Hematopoietic multipotent progenitor cell treated with erythropoietin and hydrocortisone succinate and interleukin-3 and kit ligand, for 15 days (in vitro differentiated cells): ENCODE measurements at places on chromosomes 11 and 22.

GRCh38 chr11:61973476-61974162, 6.2 kb upstream of the FTH1 start:
- DNase-seq, result no peak

DNA sequence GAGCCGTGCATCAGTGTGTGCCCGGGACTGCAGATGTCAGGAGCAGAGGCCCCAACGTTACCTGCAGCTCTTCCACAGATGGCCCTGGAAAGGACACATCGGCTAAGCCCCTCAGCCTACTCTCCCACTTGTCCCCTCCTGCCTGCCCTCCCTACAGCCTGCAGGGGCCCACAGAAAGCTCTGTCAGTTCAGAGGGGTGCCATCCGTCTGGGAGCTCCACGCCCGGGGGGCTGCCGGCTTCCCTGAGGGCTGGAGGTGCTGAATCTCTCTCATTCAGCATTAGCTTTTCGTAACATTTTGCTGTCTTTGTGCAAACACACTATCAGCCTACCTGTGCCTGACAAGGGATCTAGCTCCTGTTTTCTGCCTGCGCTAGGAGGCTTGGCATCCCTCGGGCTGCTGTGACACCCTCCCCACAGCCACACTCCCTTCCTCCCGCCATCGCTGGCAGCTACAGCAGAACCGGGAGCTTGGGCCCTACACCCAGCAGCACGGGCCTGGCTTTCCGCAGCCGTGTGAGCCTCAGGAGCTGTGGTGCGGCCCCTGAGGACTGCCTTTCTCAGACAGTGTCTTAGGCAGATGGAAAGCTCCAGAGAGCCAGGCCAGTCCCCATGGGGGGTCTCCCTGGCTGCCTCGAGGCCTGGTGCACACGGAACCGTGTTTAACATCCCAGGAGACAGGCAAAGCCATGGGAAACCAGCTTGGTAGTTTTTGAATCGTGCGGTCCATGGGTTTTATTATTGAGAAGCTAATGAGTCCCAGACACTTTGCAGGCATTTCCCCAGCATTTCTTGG, 198.3 kb upstream of the B3GAT1 start:
- DNase-seq, result no peak

DNA sequence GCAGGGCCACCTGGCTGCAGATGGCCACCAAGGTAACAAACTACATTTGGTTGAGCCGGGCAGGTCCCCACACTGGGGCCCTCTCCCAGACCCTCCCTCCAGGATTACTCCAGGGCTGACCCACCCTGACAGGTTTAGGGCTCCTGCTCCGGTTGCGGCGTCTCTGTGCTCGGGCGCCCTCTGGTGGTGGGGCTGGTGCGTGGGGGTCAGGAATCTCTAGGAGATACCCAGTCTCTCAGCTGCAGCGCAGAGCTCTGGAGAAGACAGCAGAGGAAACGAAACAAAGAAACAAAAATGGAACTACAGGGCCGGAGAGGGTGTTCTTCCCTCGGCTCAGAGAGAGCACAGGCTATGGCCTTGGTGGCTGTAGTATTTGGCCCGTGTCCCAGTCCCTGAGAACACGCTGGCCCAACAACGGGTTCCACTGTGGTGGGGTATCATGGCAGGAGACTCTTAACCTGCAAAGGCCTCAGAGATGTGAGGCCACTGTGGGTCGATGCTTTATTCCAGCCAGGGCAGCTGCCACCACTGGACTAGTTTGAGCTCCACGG, 2.4 kb downstream of the C11orf96 start:
- peak; percentile 62 for DNase-seq

GRCh38 chr22:41603873-41604332, 14.3 kb upstream of the PMM1 start:
- peak; percentile 84 for DNase-seq

DNA sequence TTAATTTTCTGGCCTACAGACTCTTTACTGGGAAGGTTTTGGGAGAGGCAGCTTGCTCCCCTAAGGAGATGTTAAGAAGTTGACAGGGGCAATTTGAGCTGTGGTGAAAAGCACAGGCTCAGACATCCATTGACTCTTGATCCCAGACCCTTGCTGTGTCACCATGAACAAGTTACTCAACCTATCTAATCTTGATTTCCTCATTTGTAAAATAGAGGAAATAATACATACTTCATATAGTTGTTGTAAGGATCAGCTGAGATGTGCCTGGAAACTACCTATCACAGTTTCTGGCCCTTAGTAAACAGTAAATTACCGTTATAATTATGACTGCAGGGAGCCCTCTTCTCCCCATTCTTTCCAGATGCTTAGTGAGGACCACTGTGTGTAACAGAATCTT, 16.6 kb upstream of the SCGB1D4 start:
- no peak for DNase-seq

DNA sequence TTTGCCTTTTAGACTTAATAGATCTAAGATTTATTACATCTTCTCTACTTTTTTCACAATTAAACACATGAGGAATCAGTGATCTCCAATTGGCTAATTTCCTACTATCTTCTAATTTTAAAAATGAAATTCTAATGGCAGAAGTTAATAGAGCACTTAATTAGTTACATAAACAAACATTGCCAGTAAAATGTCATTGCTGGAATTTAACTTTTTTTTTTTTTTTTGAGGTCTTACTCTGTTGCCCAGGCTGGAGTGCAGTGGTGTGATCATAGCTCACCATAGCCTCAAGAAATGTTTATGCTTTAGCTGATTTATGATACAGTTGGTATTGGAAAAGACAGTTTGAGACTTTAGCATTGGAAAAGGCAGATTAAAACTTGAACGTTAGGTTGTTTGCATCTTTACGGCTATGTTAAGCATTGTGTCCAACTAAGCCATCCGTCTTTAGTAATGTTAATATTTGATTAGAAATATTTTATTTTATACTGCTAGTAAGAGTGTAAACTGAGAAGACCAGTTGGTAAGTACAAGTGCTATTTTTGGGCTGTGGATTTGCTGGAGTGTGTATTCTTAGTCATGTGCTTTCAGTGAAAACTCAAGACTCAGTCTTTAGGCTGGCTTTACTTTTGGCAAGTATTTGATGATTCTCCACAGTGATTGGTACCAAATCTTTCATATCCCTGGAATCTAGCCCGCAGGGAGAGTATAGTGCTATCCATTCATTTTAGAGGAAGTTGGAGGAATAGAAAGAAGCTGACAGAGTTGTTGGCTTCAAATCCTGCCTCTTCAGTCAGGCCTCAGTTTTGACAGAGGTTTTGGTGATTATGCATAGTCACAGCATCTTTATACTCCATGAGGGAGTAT, 4.5 kb downstream of the ANO5 start:
- DNase-seq, result no peak

- DNase-seq, result no peak
Observed at GRCh38 chr11:2815762-2816496, 69.6 kb downstream of the CDKN1C start.

DNA sequence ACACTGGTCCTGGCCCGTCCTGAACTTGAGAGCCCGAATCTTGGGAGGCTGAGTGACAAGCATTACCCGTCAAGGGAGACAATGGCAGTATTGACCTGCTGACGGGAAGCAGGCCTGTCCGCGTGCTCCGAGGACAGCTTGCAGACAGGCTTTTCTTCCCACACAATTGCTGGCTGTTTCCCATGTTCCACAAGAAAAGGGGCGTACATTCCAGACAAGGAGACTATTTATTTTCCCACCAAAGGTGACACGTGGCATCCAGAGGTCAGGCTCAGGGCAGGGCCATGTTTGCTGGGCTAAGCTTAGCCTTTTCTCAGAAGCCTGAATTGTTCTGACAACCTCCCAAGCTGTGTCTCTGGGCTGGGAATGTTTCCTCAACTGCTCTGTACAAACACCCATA, 86.9 kb upstream of the SPON1 start:
- no peak for DNase-seq

DNA sequence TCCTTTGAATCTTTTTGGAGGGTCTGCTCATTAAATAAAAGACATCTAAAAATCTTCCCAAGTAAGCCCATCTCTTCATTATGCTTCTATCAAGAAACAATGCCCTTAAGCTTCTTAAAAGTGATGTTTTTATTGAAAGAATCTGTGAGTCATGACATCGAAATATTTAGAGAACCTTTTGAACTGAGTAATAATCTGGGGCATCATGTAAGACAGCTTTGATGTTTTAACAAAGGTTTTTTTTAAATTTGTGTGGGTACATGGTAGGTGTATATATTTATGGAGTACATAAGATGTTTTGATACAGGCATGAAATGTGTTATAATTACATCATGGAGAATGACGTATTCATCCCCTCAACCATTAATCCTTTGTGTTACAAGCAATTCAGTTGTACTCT, 46.8 kb downstream of the PLAAT5 start:
- DNase-seq, result no peak

DNA sequence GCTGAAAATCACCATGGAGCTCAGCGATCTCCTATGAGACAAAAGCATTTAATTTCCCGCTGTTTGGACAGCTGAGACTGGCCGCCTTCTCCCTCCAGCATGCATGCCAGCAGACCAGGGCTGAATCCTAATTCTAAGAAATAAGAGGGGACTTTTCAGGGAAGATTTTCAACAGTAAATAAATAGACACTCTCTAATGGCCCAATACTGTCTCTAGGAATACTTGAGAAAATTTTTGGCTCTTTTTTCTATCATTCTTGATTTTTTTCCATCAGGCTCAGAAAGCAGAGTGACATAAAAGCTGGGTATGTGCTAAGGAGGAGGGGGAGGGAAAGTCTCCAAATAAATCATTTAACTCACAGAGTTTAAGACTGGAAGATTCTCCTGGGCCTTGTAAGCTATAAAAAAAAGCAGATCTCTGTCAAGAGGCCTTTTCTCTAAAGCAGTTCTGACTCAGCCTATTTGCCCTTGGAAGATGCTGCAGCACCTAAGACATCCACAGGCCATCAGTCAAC, 17.6 kb upstream of the SPON1 start:
- no peak for DNase-seq

DNA sequence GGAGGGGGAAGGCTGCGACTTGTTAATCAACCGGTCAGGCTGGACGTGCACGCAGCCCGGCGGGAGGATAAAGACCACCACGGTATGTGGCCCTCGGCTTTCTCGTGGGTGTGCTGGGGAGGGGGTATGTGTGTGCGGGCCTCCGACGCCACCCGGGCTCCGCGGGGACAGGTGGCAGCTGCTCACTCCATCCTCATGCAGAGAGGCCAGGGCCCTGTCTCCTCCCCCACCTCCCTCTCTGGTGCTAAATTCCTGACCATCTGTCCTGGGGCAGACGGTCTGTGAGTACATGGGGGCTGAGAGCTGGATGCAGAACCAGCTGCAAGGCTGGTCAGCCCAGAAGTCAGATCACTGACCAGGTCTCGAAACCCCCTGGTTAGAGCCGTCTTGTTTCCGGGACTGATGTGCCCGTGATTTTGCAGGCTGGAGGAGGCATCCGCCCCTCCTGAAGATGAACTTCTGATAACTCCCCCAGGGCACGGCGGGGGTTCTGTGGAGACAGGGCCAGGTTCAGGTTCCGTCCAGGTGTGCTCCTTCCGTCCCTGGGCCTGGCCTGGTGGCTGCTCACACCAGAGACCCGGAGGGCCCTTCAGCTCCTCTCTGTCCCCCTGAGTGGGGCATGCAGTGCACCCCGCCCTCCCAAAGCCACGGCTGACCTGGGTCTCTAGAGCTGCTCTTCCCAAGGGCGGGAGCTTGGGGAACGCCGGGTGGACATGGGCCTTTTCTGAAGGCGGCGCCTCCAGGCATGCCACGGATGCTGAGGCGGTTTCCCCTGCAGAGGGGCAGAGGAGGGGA, 1119.7 kb downstream of the BRD1 start:
- no peak for DNase-seq

GRCh38 chr11:2991452-2992233, 486 bp downstream of the NAP1L4 start:
- peak; percentile 66 for DNase-seq

GRCh38 chr11:2958251-2958650, 29.0 kb upstream of the PHLDA2 start:
- DNase-seq, result no peak

GRCh38 chr11:86910592-86910991, 44.6 kb downstream of the FZD4 start:
- no peak for DNase-seq

DNA sequence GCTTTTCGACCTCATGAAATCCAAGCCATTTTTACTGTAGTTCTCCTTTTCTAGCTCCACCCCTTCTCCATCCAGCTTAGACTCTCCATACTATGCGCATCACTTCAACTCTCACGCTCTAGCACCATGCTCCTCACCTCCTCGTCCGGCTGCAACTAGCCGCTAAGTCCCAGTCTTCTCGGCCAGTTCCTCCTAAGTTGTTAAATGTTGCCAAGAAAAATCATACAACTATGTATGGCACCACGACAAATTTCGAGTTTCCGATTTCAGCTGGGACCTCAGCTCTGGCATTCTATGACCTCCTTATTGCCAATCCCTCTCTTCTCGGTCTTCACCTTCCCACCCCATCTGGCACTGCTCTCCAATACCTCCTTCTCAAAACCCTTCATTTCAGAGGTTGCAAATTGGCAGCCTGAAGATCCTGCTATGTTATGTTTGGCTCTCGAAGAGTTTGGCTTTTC, 1.0 kb downstream of the ZNF70 start:
- no peak for DNase-seq

GRCh38 chr22:48635816-48636215, 1191.9 kb downstream of the BRD1 start:
- DNase-seq, result no peak

GRCh38 chr22:50628543-50629134, 687 bp upstream of the ARSA start:
- no peak for DNase-seq

DNA sequence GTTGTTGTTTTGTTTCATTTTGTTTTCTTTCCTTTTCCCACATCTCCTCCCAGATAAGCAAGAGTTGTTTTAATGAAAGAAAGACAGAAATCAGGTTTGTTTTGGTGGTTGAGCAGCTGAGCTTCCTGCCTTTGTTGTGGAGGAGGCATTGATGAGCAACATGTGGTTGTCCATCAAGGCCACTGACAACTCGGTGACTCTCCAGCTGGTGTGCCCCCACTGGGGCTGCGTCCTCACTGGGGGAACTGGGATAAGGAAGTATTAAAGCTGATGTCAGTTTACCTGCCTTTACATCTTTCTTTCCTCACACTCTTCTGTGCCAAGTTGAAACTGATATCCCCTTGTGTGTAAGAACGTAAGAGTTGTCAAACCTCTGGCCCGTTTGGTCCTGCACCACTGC, 5.9 kb downstream of the VPS26B start:
- no peak for DNase-seq

DNA sequence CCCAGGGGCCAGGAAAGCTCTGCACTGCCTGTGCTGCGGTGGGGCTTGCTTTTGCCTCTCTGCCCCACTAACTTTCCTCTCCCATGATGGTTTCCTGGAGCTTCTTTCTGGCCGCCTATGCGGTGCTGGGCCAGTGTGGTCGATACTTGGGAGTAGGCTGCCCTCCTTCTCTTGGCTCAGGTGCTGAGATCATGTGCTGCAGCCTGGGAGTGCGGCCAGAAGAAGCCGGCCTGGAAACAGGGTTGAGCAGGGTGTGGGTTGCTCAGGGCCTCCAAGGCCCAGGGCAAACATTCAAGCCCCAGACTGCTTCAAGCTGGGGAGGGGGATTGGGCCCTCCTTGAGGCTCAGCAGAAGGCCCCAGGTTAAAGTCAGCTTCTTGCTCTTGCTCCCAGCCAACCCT, 125.0 kb downstream of the NTM start:
- no peak for DNase-seq

- no peak for DNase-seq
Observed at GRCh38 chr11:75387736-75388294, 11.5 kb upstream of the RPS3 start.
